ENCODE measurements at places on chromosomes 11 and 22. TPM values are rescaled to one million over a fixed set of nuclear protein-coding genes. Genes with fewer than 3 reads are reported as not detected.

DNA sequence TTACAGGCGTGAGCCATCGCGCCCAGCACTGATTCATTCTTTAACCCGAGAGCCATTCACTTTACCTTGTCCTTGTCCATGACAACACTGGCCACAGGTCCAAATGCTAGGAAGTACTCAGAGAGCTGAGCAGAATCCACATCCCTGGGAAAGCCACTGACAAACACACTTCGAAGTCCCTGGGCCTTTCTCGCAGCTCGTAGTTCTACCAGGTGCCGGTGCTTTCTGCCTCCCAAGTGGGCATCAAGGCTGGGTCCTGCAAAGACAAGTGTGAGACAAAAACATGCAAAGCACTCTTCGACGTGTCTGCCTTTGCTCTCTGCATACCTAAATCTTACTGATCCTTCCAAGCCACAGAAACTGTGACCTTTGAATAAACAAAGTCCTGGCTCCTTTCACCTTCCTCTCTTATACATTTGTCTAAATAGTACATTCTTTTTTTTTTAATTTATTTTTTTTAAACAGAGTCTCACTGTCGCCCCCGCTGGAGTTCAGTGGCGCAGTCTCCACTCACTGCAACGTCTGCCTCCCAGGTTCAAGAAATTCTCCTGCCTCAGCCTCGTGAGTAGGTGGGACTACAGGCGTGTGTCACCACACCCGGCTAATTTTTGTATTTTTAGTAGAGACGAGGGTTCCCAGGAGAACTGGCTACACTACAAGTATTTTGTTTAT lies 2.2 kb downstream of the TUT1 start:
- no peak for DNase-seq

DNA sequence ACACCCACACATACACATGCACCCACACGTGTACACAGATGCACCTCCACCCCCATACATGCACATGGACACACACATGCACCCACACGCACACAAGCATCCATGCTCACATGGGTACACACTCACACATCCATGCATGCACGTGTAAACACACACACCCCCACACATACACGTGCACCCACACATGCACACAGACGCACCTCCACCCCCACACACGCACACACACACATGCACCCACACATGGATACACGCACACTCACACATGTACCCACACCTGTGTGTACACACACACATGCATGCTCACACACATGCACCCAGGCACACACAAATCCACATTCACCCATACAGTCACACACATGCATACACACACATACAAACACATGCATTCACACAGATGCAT lies 24.5 kb downstream of the CDPF1 start:
- no peak for DNase-seq

- no peak for DNase-seq
Measured at GRCh38 chr11:66739983-66740382, 11.0 kb upstream of the SPTBN2 start.

DNA sequence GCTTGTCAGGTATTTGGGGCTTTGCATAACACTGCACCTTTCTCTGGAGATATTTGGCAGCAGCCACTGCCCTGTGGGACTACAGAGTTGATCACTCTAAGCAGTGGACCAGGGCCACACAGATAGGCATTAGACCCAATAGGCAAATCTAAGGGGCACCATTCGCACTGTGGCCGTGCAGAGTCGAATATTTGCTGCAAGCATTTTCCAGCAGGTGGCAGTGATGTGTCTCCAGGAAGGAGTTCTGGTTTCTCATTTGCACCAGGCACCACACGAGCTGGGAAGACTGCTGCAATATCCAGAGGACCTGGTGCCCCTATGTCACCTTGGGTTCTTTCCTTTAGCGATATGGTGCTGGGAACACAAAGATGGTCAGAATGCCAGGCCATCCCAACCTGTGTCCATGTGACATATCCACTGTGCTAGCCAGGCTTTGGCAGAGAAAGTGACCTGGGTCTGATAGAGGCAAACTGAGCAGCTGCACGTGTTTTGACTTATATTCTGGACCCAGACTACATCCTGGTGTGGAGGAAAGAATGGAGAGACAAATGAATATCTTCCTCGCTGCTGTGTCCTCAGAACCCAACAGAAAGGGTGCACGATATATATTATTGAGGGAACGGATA lies 318.7 kb downstream of the BUD13 start:
- DNase-seq = no peak

DNA sequence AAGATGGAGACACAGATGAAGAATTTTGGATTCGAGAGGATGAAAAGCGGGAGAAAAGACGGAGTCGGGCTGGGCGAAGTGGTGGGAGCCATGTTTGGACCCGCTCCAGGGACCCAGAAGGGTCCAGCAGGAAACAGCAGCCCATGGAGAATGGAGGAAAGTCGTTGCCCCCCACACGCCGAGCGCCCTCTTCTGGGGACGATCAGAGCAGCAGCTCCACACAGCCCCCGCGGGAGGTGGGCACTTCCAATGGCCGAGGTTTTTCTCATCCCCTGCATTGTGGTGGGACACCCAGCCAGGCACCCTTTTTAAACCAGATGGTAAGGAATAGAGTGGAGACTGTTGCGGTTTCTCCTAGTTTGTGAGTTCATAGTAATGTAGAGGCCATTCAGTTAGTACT lies 22.8 kb upstream of the SLC25A18 start:
- no peak for DNase-seq

GRCh38 chr22:23579280-23579679 lies 810 bp downstream of the IGLL1 start:
- DNase-seq = no peak

DNA sequence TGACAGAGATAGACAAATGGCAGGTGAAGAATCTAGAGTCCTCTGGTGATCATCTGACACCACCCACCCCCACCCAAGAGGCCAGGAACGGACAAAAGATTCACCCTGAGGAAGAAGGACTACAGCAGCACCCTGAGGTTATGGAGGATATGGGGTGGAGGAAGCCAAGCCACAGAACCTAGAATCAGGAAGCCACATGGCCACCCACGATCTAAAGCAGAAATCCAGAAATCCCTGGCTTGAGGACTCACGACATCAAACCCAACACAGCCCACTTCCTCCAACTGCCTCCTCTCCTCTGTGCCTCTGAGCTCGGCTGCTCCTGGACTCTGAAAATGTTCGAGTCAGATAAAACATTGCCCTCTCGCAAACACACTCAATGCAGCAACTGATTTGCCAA lies 364.3 kb downstream of the SHANK2 start:
- DNase-seq = no peak

DNA sequence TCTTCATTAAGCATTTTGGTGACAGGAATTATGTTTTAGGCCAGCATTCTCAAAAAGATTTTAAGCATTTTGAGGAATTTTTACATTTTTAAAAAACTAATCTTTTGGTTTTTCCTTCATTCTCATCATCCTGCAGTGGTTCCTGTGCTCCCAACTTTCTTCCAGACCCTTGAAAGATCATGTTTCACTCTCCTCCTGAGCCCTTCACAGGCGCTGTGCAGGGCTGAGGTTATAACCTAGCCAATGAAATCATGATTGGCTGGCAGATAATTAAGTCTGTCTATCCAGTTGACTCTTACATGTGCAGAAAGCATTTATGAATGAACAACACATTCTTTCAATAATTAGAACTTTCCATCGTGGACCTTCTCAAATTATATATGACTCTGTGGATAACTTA lies 226.3 kb downstream of the DDX10 start:
- DNase-seq = no peak

GRCh38 chr22:29116397-29117123 lies 43.7 kb downstream of the KREMEN1 start:
- no peak for DNase-seq

GRCh38 chr11:31844351-31844750 lies 33.2 kb upstream of the PAX6 start:
- DNase-seq = no peak

DNA sequence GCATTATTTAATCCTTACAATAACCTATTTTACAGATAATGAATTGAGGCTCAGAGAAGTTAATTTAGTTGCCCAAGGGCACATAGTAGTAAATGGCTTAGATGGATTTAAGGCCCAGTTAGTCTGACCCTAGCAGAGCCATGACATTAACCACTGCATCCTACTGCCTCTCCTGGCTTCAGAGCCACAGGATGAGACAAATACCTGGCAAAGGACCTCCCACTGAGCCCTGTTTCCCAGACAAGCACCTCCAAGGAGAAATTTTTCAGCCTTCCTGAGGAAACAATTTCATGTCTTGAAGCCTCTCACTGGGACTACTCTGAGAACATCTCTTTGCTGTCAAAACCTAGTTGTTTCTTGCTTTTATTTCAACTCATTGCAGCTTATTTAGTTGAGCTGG lies 28.4 kb downstream of the IZUMO1R start:
- no peak for DNase-seq

DNA sequence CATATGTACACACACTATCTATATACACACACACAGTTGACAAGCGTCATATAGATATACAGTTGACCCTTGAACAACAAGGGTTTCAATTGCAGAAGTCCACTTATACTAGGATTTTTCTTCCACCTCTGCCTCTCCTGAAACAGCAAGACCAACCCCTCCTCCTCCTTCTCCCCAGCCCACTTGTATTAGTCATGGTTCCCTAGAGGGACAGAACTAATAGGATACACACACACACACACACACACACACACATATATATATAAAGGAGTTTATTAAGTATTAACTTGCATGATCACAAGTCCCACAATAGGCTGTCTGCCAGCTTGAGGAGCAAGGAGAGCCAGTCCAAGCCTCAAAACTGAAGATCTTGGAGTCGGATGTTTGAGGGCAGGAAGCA lies 92.9 kb downstream of the DHCR7 start:
- DNase-seq = no peak

DNA sequence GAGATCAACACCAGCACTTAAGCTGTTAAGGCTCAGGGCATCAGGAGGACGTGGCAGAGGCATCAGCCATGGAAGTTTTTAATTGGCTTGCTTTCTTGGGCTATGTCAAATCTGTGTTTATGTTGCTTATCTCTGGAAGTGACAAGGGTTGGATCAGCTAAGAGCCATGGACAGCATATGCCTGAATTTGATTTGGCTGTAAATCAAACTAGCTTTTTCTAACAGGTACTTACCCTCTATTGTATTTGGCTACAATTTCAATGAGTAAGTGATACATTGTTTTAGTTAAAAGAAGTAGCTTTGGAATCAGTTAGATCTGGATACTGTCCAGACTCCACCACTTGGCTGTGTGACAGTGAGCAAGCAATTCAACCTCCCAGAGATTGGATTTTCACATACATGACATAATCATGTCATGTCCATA lies 936.6 kb downstream of the OPCML start:
- no peak for DNase-seq

GRCh38 chr22:29539105-29539504 lies 14.5 kb downstream of the THOC5 start:
- DNase-seq = no peak

DNA sequence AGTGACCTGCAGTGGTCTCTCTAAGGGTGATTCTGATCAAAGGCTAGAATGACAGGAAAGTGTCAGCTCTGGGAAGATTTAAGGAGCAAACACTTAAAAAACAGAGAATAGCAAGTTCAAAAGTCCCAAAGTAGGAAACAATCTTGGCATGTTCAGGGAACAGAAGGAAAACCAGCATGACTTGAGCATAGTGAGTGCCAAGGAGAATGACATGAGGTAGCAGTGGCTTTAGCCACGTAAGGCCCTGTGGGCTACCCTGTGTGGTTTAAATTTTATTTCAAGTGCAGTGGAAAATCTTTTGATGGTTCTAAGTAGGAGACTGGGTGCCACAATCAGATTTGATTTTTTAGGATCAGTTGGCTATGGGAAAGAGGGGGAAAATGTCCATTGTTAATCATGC lies 149.4 kb downstream of the WNT11 start:
- no peak for DNase-seq

GRCh38 chr11:71384561-71384960 lies 63.6 kb downstream of the DHCR7 start:
- DNase-seq = no peak

DNA sequence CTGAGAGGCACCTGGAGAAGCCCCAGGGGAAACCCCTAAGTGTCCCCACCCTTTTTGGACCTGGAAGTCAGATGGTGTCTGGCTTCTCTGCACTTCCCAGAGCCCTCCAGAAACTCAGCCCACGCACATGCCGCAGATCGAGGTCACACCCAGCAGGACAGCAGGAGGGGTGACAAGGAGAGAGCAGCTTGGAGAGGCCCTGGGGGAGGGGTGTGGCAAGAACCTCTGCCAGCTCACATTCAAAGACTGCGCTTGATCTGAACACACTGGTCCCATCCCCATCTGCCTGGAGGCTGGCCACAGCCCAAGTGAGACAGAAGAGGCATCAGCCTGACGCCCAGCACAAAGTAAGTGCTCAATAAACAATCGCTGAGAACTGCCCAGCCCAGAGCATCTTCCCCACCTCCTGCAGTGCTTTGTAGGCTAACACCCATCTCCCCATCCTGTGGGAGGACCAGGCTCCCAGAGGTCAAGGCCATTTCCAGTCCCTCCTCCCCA lies 21.4 kb downstream of the TMPRSS6 start:
- no peak for DNase-seq

DNA sequence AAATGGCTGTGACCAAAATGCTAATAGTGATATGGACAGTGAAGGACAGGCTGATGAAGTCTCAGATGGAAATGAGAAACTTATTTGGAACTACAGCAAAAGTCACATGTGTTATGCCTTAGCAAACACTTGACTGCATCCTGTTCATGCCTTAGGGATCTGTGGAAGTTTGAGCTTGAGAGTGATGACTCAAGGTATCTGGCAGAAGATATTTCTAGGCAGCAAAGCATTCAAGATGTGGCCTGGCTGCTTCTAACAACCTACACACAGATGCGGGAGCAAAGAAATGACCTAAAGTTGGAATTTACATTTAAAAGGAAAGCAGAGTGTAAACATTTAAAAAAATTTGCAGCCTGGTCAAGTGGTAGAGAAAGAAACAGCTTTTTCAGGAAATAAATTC lies 28.1 kb upstream of the CD81 start:
- no peak for DNase-seq

GRCh38 chr22:19974935-19975706 lies 33.5 kb upstream of the TXNRD2 start:
- DNase-seq = no peak

GRCh38 chr11:17260020-17260419 lies 16.5 kb upstream of the NUCB2 start:
- no peak for DNase-seq

DNA sequence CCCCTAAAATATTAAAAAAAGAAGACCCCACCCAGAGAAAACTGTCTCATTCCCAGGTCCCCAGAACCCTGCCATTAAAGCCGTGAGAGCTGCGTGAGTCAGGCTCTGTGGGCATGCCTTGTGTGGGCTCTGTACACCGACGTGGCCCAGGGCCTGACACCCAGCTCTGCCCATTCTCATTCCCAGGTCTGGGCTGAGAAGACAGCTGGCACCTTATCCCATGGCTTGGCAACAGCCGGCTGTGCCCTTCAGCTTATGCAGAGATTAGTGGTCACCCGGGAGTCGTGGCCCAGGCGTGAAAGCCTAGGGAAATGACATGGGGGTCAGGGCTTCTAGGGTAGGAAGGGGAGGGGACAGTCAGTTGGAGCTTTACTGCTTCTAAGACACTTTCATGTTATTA lies 31.9 kb downstream of the OTOG start:
- DNase-seq = no peak

The OR51G2 gene
- not detected for total RNA-seq

The CELSR1 gene
- 0.73 TPM for total RNA-seq

The NXPE2 gene
- not detected for total RNA-seq

The INS gene
- total RNA-seq = not detected

The CARD18 gene
- not detected for total RNA-seq

The P2RY2 gene
- total RNA-seq = 2.3 TPM

The CNTN5 gene
- not detected for total RNA-seq

The PKP3 gene
- total RNA-seq = 0.67 TPM

The NDUFC2 gene
- 82.9 TPM for total RNA-seq

The CARNS1 gene
- total RNA-seq = not detected

The PRG3 gene
- not detected for total RNA-seq

The NTM gene
- total RNA-seq = 2.1 TPM

The NLRP10 gene
- not detected for total RNA-seq

The KRTAP5-6 gene
- total RNA-seq = not detected
